ENCODE measurements at places on chromosomes 1 and 21. TPM values are rescaled to one million over a fixed set of nuclear protein-coding genes. Genes with fewer than 3 reads are reported as not detected.

XCL2 gene
- total RNA-seq: not detected

DNA sequence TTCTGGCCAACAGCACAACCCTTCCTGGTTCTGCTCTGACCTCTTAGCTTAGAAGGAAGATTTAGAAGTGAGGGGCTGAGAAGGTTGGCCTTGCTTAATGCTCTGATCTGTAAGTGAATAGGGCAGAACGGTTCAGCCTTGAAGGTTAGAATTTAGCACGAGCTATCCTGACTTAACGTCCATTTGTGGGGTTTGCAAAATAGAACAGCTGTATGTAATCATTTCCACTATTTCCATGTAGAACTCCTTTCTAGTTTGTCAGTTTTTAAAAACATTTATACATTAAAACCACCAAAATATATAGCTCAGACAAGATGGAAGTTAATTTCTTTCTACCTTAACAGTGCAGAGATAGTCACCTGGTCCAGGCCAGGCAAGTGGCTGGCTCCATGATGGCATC is 89.9 kb downstream of the TBX19 start:
- H3K4me3 ChIP-seq: no peak overlapping the region
- no peak overlapping the region for H3K27ac ChIP-seq
- no peak for DNase-seq

GRCh38 chr1:180937624-180938225 is 25.0 kb downstream of the KIAA1614 start:
- H3K4me1 ChIP-seq: no peaks in the 10 kb centered on the region
- DNase-seq: no peak
- H3K4me3 ChIP-seq: no peak overlapping the region
- H3K27me3 ChIP-seq: no peaks in the 10 kb centered on the region
- no peak overlapping the region for H3K27ac ChIP-seq
- no peaks in the 10 kb centered on the region for H3K36me3 ChIP-seq

DNA sequence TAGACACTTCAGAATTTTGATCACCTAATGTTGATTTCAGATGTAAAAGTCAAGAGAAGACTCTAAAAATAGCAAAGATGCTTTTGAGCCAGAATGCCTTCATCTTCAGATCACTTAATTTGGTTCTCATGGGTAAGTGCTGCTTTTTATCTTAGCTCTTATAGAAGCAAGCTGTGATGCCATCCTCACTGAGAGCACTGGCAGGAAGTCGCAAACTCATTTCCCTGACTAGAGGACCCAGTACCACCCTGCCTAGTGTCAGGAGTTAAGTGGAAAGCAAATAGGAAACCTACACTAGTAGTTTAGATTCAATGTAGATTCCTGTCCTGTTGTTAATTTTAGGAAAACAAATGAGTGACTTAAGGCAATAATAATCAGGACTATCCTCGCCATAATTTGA is 12.1 kb downstream of the IFNAR2 start:
- peak overlapping the region; percentile 49 for H3K4me3 ChIP-seq
- no peaks in the 10 kb centered on the region for H3K27me3 ChIP-seq
- H3K27ac ChIP-seq: peak overlapping the region; percentile 43
